Cortex of kidney (tissue), 1 donor: ENCODE measurements at places on chromosomes 7 and 10.

DNA sequence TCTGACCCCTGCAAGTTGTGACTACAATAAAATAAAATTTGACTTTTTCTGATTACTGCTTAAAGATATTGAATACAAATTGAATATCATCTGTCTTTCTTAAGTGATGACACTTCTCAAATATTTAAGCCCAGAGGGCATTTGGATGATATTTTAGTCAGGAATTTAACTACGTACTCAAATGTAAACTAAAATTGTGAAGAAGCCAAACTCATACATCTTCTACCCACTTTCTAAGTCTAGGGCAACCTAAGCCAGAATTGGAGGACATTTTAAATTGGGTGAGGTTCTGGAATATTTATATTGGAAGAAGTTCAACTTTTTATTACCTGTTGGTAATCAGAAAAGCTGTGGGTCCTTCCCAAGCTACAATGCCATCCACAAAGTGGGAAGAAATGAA is 149.1 kb upstream of the WDR11 start:
- DNase-seq = no peak

GRCh38 chr7:30938435-30939316 is 25.1 kb upstream of the GHRHR start:
- DNase-seq = no peak

DNA sequence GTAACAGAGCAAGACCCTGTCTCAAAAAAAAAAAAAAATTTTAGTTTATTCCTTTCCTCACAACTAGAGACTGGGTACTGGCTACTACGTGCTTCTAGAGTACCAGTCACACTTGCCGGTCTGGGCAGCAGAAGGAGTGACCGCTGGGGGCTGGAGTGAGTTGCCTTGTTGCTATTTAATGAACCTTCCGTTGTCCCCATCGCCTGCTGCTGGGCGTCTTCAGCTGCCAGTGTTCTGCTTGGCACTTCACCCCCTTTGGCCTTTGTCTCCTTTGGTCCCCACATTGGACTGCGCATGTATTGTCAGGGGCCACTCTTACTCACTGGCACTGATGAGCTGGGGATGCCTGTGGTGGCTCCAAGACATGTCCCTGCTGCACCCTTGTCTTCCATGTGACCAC is 110.6 kb downstream of the CLEC2L start:
- DNase-seq = no peak

GRCh38 chr7:112293416-112293815 is 86.9 kb downstream of the ZNF277 start:
- no peak for DNase-seq

- DNase-seq = no peak
Observed at GRCh38 chr10:86300931-86301830, 65.4 kb downstream of the GRID1 start.

GRCh38 chr7:14446219-14446618 is 456.3 kb downstream of the DGKB start:
- DNase-seq = no peak

GRCh38 chr7:37208528-37208927 is 240.1 kb downstream of the ELMO1 start:
- no peak for DNase-seq

DNA sequence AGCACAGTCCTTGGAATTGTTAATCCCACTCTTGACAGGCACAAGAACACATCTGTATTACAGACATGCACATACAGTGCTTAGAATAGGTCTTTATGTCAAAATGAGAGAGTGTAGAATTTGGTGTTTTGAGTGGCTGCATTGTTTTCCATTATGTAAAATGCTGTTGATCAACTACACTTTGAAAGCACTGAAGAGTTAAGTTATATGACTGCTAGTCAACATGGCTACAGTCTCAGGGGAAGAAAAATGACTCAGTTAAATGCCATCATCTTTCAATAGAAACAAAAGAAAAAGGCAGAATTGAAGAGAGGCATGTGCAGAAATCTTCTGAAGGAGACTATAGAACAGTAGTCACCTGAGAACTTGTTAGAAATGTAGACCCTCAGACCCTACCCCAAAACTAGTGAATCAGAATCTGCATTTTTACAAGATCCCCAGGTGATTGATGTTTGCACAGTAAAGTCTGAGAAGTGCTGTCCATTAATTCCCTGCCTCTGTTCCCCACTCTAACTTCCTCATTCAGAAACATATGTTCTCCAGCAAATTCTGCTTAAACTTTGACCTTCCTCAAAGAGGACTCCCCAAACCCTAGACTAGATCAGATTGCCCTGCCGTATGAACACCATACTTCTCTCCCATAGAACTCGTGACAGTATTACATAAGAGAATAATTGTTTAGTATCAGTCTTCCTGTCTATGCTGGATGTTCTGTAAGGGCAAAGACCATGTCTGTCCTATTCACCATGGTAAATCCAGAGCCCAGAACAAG is 16.0 kb downstream of the SND1 start:
- DNase-seq = no peak

DNA sequence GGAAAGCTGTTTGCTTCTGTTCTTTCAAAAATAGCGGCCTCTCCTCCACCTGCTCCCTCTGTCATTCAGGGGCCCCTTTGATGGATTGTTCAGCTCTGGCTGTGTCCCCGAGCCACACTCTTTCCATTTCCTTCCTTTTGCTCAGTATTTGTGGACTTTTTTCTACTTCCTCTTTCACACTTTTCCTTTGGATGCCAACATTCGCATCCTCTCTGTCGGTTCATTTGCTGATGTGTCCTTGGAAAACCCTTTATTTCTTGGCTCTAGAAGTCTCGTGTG is 11.7 kb upstream of the PWWP2B start:
- no peak for DNase-seq

- no peak for DNase-seq
Observed at GRCh38 chr7:86999750-87000149, 59.7 kb downstream of the ELAPOR2 start.

DNA sequence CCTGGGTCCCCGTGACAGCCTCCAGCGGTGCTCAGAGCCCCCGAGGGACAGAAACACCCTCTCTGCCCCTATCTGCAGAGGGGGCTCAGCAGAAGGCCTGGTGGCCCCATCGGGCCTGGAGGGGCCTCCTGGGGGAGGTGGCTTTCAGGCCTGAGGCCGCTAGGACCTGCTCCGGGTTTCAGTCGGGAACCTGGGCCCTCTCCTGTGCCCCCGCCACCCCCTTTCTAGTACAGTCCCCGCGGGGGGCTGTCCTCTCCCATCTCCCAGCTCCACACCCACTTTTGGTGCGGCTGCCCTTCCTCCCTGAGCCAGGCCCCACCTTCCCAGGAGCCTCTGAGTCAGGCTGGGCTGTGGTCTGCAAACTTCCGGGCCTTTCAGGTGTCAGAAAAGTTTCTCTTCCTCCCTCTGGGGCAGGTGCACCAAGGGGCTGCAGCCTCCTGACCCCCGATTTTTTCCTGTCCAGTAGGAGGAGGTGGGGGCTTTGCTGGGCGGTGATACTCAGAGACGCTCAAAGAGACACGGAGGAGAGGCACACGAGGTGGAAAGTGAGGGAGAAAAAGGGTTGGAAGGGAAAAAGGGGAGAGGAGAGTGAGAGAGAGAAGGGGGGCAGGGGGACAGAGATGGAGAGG is 692 bp downstream of the CARD11 start:
- DNase-seq = no peak

DNA sequence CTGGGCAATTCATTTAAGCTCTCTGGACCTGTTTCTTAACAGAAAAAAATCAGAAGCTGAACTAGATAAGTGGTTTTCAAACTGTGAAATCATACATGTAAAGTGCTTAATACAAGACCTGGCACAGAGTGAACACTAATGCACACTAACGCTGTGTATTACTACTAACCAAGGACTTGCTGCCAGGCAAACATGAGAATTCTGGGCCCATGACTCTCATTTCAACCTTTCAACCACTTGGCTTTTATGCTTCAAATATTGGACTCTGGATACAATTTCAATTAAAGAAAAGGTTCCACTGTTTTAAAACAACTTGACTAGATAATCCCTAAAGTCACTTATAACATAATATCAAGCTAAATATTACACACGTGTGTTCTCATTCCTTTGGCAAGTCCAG is 73.4 kb downstream of the SRPK2 start:
- no peak for DNase-seq

DNA sequence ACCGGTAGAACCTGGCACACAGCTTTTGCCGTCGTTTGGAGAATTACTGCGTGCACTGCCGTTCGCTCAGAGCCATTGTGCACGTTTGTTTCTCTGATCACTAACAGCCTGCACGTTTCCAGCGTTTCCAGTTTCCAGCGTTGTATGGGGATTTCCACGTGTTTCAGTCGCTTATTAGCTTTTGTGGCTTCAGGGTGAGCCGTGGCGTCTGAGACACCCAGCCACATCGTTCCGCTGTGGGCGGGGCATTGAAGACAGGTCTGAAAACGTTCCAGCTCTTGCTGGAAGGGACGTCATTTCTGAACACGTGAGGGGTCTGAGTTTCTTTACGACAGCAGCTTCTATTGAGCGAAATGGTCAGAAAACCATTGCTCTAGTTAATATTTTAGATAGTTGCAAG is 164.8 kb downstream of the DNAJB6 start:
- DNase-seq = no peak

GRCh38 chr10:44384601-44385025 is 284 bp downstream of the CXCL12 start:
- DNase-seq = no peak

- DNase-seq = no peak
Observed at GRCh38 chr10:48440771-48441170, 134.3 kb downstream of the MAPK8 start.

GRCh38 chr7:4948402-4948801 is 10.6 kb downstream of the MMD2 start:
- DNase-seq = no peak

DNA sequence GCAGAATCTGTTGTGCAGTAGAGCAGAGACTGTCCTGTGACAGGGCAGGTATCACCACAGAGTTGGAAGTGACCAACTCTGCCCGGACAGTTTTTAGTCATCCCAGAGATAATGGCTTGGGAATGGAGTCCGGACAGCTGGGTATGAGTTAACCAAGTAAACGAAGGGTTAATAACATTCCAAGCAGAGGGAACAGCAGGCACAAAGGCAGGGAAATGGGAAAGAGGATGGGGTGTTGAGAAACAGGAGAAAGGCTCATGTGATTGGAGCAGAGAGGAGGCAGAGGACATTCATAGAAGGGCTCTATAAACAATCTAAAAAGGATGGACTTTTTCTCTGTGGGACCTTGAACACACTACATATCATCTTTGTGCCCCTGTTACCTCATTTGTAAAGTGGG is 132.2 kb upstream of the YAE1 start:
- no peak for DNase-seq

GRCh38 chr7:147432576-147432975 is 1158.0 kb upstream of the C7orf33 start:
- DNase-seq = no peak

- no peak for DNase-seq
Observed at GRCh38 chr10:46268076-46268881, 18.5 kb upstream of the ANTXRL start.

GRCh38 chr10:78524342-78524741 is 490.7 kb downstream of the RPS24 start:
- no peak for DNase-seq

DNA sequence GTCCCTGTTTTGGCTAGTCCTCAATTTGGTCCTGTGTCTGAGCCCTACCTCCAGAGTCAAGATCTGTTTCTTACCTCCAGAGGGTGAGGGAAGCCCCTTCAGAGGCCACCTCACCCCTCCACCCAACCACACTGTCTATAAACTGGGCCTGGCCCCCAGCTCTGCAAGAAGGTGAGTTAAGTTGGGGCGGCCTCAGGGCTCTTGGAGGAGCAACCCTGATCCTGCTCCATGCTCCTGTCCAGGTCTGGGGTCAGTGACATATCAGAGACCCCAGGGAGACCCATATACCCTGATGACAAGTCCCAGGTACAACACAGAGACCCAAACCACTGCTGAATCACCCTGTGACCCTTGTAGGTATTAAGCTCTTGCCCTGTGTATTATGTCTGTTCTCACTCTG is 69.5 kb downstream of the MYL10 start:
- no peak for DNase-seq

DNA sequence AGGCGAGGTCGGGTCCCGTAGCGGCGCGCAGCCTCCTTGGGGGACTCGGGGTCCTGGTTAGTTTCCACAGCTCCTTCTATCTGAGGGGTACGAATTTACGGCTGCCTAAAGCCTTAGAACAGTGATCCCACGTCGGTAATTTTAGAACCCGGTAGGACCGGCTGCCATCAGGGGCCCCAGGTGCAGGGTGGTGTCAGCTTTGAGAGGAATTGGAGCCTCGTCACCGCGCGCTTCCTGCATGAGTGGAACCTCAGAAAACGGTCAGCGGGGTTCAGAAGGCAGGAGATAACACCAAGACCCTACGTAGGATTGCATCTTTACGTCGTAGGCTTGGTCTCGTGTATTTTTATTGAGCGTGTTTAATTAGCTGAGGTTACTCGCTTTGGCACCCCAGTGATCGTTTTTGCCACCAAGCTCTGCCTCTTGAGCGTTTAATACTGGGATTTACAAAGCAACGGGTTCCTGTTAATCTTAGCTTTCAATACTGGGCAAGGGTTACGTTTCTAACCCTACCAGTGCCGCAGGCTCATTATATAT is 443 bp downstream of the RNF32 start:
- no peak for DNase-seq

DNA sequence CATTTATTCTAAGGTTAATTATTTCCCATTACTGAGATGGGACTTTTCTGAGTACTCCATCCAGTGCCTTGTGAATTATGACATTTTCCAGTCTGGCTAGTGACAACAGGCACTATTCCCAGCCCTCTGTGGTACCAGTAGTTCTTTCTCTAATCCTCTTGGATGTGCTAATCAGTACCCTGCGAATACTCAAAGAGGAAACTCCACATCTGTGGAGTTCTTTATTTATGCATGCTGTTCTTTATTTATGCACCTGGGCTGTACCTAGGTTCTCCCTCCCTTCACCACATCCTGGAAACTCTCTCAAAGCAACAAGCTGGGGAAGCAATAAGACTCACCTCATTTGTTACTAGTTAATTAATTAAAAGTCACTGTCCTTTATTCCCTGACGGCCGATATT is 83.5 kb downstream of the TSPAN12 start:
- DNase-seq = no peak

DNA sequence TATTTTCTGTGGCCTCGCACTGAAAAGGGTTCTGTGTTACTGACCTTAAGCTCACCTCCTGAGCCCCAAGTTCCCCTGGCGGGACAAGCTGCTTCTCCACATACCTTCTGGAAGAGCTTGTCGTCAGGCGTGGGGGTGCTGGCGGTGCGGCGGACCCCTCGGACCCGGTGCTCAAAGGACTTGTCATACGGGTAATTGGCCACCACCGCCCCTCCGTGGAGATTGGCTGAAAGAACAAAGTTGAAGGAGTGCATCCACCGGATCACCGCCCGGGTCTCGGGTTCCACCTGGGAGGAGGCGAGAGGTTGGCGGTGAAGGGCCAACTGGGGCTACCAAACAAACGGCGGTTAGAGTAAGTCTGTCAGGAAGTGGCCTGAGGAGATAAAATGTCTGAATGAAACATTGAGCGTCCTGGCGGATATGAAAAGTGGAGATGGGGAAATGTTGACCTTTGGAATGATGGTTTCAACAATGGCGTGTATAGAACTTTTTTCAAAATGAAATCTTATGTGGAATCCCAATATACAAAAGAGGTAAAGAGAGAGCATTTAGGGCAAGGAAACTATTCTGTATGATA is 16.5 kb downstream of the CPN1 start:
- DNase-seq = no peak

- no peak for DNase-seq
Observed at GRCh38 chr7:132234711-132235110, 341.6 kb downstream of the PLXNA4 start.
